Tongue (tissue), 3 donors: ENCODE measurements at places on chromosomes 2 and 18. TPM values are rescaled to one million over a fixed set of nuclear protein-coding genes. Genes with fewer than 3 reads are reported as not detected.

The FBXO41 gene
- total RNA-seq = 0.41 TPM

The UGT1A6 gene
- total RNA-seq = 9.6 TPM

The ATG4B gene
- 45.7 TPM for total RNA-seq

The C1QL2 gene
- not detected for total RNA-seq

The CCBE1 gene
- total RNA-seq = 5.3 TPM

The SKA1 gene
- 2.6 TPM for total RNA-seq

The TRIM43 gene
- total RNA-seq = not detected

The GAL3ST2 gene
- not detected for total RNA-seq

DNA sequence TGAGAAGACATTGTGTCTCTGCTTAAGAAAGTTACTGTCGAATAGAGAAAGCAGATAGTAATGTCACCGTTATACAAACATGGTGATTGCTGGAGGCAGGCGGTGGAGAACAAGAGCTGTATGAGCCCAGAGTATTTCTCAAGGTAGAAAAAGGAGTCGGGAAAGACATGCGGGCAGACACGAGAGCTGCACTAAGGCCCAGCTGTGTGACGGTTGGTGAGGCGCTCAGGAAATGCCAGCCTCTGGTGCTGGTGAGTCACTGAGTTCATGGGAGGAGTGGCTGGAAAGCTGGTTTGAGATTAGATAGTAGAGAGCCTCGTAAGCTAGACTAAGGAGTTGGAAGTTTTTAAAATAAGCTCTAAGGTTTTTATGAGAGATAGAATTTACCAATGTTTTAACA lies 390.9 kb upstream of the TRIB2 start:
- no peak for DNase-seq

DNA sequence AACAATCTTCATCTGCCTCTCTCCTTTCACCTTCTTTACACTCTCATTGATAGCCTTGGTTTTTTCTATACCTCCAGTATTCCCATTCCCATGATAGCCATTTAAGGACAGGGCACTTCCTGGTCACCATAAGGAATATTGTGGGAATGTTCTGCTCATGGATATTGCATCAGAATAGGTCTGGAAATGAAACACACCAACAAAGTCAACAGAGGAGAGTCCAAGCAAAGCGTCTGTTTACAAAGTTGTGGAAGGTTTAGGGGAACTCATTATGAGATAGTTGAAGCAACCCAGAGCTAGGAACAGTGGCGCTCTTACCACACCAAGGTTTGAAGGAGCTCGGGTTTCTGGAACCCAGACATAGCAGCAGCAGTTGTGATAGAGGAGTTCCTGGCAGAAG lies 150.3 kb upstream of the TNP1 start:
- DNase-seq = no peak

GRCh38 chr2:20766798-20767644 lies 55.9 kb downstream of the LDAH start:
- DNase-seq = no peak

DNA sequence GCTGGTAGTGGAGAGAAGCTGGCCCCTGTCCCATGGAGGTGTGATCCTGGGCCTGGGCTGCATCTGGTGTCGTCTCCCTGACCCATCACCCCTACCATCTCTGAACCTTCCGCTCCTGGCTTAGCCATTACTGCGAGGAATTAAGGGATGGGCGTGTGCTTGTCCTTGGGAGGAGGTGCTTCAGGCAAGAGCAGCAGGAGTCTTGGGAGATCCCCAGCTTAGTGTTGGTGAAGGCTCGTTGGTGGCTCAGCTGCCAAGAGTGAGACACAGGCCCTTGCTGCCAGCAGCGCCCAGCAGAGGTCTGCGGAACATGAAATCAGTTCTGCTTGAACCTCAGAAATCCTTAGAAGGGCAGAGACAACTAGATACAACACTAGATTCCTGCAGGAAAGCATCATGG lies 59.9 kb upstream of the TGFA start:
- DNase-seq = peak; percentile 33

DNA sequence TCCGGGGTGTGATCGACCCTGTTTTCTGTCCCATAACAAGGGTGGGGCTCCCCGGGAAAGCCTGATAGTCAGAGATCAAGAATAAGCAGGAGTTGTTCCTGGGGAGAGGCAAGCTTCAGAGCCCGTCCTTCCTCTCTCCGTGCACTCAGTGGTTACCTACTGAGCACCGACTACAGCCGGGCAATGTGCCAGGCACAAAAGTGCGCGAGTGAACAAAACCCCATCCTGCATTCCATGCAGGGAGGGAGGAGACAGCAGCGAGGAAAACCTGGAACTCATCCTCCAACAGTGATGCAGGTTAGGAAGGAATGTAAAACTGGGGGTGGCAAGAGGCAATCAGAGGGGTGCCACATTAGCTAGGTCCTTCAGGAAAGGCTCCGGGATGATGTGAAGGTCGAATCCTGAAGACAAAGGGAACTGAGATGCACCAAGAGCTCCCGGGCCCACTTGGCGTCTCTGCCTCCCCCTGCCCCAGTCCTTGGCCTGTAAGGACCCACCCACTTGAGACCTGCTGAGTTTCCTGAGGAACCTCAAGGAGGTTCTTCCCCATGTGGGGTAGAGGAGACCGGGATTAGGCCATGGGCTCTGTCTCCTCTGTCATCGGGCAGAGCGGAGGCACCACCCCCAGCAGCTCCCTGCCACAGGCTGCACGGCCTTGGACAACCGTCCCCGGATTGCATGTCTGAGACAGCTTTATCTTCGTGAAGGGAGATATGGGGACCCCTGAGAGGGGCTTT lies 198.2 kb downstream of the NDUFA10 start:
- no peak for DNase-seq

- DNase-seq = peak; percentile 27
These were observed 150.7 kb upstream of the SLC14A2 start for GRCh38 chr18:45464619-45465018.

- DNase-seq = peak; percentile 58
These were observed 70.0 kb downstream of the EXOC6B start for GRCh38 chr2:72755647-72756423.

GRCh38 chr2:23596316-23596885 lies 211.4 kb downstream of the KLHL29 start:
- DNase-seq = no peak

DNA sequence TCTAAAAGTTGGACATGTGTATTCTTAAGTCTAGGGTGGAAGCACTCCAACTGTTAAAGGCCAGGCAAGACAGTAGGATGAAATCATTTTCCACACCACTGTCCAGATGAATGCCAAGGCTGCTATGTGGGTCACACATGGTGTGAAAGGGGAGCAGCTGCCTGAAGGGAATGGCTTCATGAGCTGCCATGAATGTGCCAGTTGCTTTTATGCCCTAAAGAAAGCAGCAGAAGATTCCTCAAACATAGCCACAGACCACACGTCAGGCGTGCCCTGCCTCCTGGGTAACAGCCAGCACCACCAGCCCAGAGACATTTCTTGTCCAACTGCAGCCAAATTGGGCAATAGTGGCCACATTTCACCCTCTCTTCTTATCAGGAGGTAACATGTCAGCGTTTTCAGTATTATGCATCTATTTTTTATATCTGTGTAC lies 130.2 kb downstream of the MTCL1 start:
- DNase-seq = peak; percentile 93

- peak; percentile 27 for DNase-seq
These were observed 129.7 kb upstream of the MGAT5 start for GRCh38 chr2:134124047-134124753.

GRCh38 chr2:180675170-180675569 lies 305.2 kb upstream of the UBE2E3 start:
- no peak for DNase-seq

DNA sequence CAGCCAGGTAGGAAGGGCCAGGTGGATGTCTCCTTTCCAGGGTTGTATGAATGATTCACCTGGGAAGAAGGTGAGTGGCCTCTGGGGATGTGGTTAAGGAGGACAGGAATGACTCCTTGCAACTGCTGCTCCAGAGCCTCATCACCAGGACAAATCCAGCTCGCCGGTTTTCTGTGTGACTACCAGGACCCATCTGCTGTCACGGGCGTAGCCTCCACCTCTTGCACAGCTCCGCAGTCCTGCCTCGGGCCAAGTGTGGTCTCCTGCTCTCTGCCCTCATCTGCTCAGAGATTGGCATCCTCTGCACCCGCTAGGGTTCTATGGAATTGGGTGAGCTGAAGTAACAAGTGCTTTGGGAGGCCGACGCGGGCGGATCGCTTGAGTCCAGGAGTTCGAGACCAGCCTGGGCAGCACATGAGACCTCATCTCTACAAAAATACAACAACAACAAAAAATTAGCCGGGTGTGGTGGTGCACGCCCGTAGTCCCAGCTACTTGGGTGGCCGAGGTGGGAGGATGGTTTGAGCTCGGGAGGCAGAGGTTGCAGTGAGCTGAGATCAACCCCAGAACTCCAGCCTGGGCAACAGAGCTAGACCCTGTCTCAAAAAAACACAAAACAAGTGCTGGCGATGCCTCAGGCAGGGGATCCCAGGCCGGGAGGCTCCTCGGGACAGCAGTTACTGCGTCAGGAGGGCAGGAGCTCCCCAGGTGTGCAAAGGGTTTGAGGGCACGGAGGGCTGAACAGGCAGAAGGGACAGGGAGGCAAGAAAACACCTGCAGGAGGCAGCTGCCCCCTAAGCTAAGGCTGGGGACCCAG lies 831 bp upstream of the D2HGDH start:
- no peak for DNase-seq

DNA sequence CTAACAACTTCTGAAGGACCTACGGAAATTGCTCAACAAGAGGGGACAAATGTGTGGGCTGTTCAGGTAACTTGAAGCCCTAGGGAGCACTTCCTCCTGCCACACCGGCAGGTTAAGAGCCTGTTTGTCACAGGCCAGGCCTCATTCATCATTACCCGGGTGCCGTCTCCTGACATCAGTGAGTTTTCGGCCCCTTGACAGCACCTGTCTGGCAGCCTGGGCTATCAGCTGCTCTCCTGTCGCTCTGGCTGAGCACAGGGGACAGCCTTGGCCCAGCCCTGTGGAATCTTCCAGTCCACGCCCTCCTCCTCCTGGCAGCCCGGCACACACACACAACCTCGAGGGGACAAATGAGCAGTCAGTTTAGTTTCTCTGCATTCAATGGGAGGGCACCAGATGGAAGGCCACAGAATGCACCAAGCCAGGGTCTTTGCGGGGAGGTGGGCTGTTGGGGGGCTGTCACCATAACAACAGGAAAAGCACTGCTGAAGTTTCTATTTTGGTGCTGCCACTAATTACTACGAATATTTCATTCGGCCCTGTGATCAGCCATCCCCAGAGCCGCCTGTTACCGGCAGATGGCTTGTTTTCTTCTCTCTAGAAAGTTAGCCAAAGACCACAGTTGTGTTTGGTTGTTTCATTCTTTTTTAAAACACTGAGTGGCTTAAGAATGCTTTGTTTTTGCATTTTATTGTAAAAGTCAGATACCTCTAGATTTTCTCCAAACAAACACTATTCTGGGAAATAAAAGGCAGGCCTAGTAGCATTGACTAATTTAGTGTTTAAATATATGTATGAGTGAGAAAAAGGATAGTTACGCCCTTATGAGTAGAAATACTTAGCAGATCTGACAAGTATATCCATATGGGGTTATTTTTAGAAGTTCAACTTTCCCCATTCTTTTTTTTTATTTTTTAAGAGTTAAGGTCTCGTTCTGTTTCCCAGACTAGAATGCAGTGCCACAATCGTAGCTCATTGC lies 189.9 kb upstream of the NDUFV2 start:
- DNase-seq = peak; percentile 87

DNA sequence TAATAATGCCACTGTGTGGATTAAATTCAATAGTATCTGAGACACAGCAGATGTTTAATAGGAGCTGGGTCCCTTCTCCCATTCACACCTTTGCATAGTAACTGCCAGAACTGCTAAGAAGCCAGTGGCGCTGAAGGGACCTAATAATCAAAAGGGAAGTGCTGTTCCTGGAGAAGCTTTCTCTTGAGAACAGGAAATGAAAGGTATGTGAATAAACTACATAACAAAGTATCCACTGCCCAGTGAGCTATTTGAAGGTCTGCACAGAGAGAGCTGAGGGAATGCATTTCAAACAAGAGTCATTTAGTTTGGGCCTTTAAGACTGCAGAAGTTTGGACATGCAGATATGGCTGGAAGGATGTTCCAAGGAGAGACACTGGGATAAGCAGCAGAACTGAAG lies 56.1 kb upstream of the KIDINS220 start:
- DNase-seq = no peak

GRCh38 chr2:207619764-207620203 lies 5.4 kb downstream of the METTL21A start:
- no peak for DNase-seq

GRCh38 chr2:155095613-155096012 lies 397.1 kb downstream of the KCNJ3 start:
- DNase-seq = no peak
